Fibroblast of villous mesenchyme (primary cell): ENCODE measurements at places on chromosomes 16 and 17. TPM values are rescaled to one million over a fixed set of nuclear protein-coding genes. Genes with fewer than 3 reads are reported as not detected.

ALOX15B gene
- not detected in 2 replicates for total RNA-seq

CTRB1 gene
- total RNA-seq = not detected in 2 replicates

CDH8 gene
- total RNA-seq = 0.32 TPM in 1 of 2 replicates, not detected in the other

CTRL gene
- 1.3 TPM in 1 of 2 replicates, not detected in the other for total RNA-seq

KCNH6 gene
- under 0.01 TPM in 1 of 2 replicates, not detected in the other for total RNA-seq

ACD gene
- total RNA-seq = 15.1 and 19.3 TPM in 2 replicates

KRT24 gene
- total RNA-seq = not detected in 2 replicates

ZNF750 gene
- total RNA-seq = not detected in 2 replicates

CCT6B gene
- total RNA-seq = 1.3 and 2.3 TPM in 2 replicates

TMEM88 gene
- 0.43 and 1.3 TPM in 2 replicates for total RNA-seq
